ENCODE measurements at places on chromosomes 6 and 20.

DNA sequence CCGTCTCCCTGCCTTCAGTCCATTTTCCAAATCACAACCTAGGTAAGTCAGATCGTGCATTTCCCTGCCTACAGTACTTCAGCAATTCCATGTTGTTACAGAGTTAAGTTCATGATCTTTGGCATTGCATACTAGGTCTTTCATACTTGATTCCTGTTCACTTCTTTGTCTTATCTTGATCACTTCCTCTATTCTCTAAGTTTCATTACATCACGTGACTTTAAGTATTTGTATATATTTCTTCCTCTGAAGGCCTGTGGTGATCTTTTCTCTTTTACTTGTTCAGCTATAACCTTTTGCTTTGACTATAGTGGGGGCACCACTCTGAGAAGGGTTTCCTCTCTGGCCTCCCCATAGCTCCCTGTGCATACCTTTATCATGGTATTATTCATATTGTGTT is 100.2 kb downstream of the TRMT11 start:
- DNase-seq = no peak

- no peak for DNase-seq
These were observed 8.0 kb upstream of the EPM2A start for GRCh38 chr6:145743332-145743731.

- no peak for DNase-seq
These were observed 111.7 kb downstream of the FAM50B start for GRCh38 chr6:3960754-3961361.

GRCh38 chr20:33694639-33695012 is 8.4 kb upstream of the E2F1 start:
- no peak for DNase-seq

DNA sequence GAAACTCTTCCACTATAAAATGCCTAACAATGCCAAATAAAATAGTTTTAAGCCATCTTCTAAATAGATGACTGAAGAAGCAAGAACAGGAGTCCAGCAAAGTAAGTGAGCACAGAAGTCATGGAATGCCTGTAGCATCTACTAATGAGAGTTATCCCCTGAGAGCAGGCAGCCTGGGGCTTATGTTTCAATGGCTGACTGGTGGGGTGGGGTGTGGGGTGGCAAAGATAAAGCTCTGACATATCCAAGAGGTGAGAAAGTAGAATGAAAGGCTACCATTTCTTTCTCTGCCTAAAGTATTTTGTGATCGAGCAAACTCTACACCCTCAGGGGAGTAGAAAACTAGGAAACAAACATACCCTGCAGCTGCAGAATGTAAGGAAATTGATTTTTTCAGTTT is 348.8 kb downstream of the TFAP2B start:
- DNase-seq = no peak
